Activated CD4-positive, alpha-beta T cell treated with anti-CD3 and anti-CD28 coated beads, Interleukin-2, amount 10 ng/mL, durations not matched to agents 7 days and 5 days (primary cell): ENCODE measurements at places on chromosomes 5 and 9.

DNA sequence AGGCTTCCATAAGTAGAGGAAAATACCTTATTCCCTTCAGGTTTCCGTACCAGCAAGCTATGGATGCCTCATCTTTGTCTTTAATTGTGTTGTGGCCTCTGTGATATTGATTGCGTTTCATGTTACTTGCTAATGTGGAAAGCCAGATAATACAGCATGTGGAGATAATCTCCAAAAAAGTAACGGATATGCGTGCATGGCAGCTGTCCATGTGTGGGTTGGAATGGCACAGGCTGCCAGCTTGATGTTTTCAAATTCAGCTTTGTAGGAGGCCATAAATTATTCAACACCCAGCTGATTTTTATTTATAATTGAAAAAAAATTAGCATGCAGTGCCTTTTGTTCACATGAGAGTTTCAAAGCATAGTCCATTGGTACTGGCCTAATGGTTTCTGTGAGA lies 144.9 kb downstream of the GIN1 start:
- no peak for DNase-seq

- no peak for DNase-seq
Measured at GRCh38 chr5:60410427-60410826, 289.5 kb downstream of the DEPDC1B start.

DNA sequence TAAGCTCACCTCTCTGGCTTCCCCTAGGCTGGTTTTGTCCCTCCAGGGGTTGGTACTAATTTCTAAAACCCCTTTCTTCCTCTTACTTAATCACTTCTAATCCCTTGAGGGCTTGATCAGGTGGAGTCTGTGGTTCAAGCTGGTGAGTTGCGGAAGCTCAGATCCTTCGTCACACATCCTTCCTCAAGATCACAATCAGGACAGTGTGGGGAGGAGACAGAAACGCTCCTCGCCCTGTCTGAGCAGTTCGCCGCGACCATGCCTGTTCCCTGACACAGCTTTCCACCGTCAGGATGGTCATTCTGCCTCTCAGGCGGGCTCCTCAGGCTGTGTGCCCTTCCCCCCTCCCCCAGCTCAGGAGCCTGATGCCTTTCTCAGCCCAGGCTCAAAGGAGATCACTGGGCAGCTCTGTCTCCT lies 24.3 kb downstream of the CPLX2 start:
- DNase-seq: peak; percentile 77

DNA sequence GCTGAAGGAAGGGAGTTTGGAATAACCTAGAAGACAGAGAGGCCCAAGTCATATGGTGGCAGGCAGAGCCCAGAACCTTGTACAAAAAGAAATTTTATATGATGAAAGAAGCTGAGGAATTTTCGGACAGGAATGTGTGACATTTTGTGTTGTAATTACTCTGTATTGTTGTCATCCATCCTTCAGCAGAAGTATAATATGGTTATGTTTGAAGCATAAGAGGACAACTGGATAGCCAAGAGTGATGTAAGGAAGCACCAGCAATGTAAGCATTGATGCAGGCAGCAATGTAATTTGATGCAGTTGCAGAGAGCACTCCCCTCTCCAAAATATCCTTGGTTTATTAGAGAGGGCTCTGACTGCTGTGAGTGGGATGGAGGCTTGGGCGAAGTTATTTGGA lies 19.1 kb upstream of the SNX2 start:
- DNase-seq: no peak

GRCh38 chr5:7816535-7816901 lies 34.4 kb downstream of the CFAP90 start:
- no peak for DNase-seq

- no peak for DNase-seq
Measured at GRCh38 chr9:76707510-76707909, 56.7 kb upstream of the PCA3 start.

DNA sequence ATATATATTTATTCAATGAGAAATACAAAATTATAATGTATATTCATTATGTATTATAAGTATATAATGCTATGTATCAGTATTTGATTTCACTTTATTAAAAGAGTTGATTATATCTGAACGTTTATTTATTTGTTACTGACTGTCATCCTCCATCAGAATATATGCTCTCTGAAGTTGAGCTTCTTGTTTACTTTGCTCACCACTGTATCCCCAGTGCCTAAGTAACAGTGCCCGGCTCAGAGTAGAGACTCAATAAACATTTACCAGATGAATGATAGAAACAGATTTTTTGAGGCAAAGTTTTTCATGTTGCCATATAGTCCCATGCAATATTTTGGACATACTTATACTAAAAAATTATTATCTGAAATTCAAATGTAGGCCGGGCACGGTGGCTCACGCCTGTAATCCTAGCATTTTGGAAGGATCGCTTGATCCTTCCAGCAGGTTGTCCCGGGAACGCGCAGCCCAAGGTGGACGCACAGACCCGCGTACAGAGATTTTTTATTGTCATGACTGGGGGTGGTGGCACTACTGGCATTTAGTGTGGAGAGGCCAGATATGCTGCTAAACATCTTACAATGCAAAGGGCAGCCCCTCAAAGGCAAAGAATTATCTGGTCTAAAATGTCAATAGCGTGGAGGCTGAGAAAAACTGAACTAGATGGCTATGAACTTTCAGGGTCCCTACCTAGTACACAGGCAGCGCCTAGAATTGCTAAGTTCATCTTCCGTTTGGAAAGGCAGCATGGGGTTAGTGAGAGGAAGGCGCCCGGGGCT lies 761 bp upstream of the DNAJC25 start:
- DNase-seq: no peak

GRCh38 chr5:111493031-111493430 lies 19.3 kb downstream of the STARD4 start:
- DNase-seq: no peak

DNA sequence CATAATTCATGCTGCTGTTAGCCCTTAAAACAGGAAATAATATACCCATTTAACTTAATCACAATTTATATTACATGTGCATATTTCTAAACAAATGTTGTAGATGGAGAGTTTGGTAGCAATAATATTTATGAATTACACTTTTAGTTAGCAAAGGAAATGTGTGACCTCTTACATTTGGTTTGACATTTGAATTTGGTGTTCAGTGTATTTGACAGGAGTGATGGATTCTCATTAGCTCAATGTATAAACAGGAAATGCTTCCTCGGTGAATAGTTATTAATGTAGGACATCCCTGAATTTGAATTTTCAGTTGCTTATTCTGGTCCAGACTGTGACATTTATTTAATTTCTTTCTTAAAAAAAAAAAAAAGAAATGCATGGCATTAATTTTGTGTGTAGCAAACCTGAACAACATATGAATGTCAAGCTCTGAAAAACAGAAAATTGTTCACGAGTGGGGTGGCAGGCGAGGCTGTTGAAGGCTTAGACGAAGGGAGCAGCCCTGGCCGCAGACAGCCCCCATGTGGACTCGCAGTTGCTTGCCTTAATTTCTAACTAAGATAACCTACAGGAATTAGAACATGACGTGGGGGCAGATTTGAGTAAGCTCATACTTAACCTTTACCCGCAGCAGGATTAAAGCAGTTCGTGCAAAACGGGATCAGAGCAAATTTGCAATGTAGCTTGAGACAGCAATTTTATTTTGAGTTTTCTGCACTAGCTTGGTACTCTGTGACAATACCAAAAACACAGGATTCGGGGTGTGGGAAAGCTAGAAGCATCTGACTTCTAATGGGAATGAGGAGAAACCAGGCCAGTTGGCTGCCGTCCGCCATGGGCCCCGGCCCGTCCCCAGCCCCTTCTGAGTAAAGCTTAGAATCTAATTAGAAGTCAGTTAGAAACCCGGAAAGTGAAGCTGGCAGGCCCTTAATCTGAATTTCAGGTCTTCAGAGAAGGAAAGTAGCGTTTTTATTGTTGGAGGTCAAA lies 134.3 kb downstream of the MACROH2A1 start:
- no peak for DNase-seq

GRCh38 chr5:167355346-167355745 lies 936.1 kb upstream of the WWC1 start:
- DNase-seq: no peak

- no peak for DNase-seq
Measured at GRCh38 chr9:24413651-24414050, 132.0 kb downstream of the IZUMO3 start.

DNA sequence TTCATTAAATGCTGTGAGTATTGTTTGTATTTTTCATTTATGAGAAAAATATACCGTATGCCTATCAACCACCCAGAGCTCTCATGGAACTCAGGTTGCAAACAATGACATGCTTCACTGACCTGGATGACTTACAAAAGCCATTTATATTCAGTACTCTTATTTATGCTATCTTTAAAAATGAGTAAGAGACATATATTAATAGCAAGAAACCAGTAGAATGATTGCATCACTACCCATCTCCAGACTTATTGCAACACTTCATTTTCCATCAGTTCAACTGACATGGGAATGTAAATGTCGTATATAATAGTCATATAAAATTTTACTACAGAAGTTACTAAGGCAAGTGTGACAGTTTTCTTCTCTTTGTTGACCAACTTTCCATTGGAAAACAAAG lies 69.1 kb downstream of the OTP start:
- no peak for DNase-seq

DNA sequence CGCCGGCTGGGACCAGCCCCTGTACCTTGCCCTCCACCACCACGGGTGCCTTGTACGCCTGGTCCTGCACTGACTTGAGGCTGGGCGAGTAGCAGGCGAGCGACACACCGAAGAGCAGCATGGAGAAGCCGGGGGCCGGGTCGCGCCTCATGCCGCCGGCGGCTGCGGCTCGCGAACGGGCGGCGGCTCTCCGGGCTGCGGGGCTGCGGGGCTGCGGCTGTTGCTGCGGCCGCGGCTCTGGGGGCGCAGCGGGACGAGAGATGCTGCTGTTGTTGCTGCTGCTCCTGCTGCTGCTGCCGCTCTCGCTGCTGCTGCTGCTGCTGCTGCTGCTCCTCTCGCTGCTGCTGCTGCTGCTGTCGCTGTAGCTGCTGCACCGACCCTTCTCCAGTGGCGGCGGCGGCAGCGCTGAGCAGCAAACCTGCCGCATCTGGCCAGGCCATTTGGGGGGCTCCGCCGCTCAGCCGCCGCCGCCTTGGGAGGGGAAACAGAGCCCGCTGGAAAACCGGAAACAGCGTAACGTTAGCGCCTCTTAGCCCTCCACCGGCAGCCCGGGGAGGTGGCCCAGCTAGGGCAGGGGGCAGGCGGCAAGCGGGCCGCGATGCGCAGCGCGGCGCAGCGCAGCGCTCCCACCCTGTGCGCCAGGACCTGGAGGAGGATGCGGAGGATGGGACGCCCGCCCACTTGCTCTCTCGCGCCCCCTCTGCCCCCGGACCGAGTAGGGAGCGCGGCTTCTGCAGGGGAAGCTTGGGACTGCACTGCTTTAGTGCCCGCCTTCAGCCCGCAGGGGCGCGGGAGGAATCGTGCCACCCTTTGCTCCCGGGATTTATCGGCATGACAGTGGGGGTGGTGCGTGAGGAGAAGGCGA lies at the start of gene NRG2:
Gene NRG2, minus strand, starts transcription at position 657 of the 865 bp plus-strand sequence.
- DNase-seq: peak; percentile 44

GRCh38 chr9:88826771-88827181 lies 164.5 kb upstream of the S1PR3 start:
- no peak for DNase-seq

DNA sequence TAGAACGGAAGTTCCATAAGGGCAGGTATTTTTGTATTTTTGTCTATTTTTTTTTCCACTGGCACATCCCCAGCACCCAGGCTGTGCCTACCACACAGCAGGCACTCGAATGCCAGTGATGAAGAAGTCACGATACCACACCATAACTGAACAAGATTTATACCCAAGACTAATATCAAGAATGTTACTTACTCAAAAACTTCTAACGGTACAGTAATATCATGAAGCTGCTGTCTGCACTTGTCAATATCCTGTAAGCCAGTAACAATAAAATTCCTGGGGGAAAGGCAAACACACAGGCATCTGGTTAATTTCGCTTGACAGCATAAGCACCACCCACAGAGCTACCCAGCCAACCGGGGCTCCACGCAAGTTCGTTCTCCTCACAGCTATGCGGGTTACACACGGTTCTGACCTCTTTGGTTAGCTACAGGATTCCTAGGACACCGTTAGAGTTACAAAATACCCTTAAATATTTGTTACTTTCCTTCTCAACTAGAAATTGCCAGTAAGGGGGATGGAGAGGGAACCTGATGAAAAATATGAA lies 1.3 kb downstream of the MED10 start:
- no peak for DNase-seq

DNA sequence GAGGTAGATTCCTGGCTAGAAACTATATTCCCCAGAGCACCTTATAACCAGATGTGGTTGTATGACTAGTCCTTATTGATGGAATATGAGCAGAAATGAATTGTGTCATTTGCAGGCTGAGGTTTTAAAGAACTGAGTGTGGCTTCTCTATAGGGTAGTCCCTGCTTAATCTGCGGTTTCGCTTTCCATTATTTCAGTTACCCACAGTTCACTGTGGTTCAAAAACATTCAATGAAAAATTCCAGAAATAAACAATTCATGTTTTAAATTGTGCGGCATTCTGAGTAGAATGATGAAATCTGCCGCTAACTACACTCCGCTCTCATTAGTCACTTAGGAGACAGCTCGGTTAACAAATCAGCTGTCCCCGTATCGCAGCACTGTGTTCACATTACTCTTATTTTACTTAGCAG lies 65.1 kb downstream of the ANKRD55 start:
- no peak for DNase-seq

- DNase-seq: no peak
Measured at GRCh38 chr9:116471093-116471906, 215.8 kb upstream of the TRIM32 start.

GRCh38 chr5:7597059-7597642 lies 201.2 kb downstream of the ADCY2 start:
- DNase-seq: no peak

DNA sequence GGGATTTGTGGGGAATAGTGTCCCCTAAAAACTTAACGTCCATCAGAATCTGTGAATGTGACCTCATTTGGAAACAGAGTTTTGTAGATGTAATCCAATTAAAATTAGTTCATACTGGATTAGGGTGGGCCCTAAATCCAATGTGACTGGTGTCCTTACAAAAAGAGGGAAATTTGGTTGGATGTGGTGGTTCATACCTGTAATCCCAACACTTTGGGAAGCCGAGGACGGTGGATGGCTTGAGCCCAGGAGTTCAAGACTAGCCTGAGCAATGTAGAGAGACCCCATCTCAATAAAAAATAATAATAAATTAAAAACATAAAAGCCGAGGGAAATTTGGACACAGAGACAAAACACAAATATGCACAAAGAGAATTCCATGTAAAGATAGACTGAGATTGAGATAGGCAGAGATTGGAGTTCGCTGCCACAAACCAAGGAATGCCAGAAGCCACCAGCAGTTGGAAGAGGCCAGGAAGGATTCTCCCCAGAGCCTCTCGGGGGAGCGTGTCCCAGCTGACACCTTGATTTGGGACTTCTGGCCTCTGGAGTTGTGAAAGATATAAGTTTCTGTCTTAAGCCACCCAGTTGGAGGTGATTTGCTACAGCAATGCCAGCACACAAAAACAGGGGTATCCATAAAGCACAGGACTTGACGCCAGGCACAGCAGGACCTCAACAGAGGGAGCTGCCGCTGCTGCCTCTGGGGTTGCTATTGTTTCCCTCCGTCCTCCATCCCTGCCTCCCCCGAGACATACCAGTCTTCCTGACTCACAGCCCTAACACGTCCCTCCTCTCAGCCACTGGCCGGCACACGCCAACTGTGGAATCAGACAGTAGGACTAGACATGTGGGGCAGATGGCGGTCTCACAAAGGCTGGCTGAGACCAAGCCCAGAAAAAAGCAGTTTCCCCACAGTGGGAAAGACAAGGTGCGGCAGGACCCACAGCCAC lies 73.8 kb upstream of the IL17B start:
- no peak for DNase-seq
